Heart left ventricle (tissue), 16 donors: ENCODE measurements at places on chromosomes 5 and 9. TPM values are rescaled to one million over a fixed set of nuclear protein-coding genes. Genes with fewer than 3 reads are reported as not detected.

The SIMC1 gene
- total RNA-seq, result 4.6 TPM

The SMIM32 gene
- total RNA-seq, result not detected

The CNTNAP3B gene
- total RNA-seq, result 9.4 TPM

- DNase-seq, result no peak
These were observed 59.2 kb downstream of the OTULIN start for GRCh38 chr5:14723701-14724132.

DNA sequence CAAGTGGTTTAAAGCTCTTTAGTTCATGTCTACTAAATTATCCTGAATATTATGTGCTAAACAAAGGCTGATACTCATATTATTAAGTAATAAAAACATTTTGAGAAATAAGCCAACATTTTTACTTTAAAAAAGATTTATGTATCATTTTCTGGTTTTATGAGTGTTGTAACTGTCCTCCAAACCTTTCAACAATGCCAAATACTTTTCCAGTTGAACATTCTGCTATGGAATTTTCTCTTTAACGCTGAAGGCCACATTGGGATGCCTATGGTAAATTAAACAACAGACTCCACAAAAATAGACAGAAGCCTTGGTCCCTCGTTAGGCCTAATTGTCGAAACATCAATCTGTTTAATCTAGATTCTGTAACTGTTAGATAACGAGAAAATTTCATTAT, 131.3 kb downstream of the GLIS3 start:
- DNase-seq, result no peak

DNA sequence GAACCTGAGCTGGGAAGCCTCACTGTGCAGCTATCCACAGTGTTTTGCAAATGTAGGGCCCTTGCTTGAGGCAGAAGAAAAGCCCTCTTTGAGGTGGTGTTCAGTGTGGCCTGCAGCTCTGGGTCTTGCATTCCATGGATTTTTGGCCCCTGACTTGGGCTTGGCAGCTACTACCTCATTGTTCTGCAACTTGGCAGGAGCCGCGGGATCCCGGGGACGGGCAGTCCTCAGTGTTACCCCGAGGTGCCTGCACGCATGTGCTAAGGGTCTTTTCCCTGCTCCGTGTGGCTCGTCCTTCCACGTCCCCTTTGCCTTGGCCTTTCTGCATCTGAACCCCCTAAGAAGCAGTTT, 39.8 kb downstream of the NEK6 start:
- DNase-seq, result peak; percentile 87

- DNase-seq, result no peak
These were observed 11.7 kb upstream of the F2R start for GRCh38 chr5:76704131-76704663.

DNA sequence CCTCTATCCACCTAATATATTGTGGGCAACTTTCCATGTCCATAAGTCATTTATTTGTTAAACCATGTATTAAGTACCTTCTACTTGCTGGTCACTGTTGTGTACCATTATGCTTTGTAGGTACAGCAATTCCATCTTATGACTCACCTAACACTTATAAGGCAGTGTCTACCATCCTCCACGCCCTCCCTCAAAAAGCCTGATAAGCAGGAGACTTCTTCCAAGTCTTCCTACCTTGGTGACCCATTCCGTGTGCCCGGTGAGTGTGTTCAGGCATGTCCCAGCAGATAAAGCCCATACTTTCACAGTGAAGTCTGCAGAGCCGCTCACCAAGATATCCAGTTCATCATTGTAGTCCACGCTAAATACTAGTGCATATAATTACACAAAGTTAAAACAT, 17.4 kb downstream of the FBXW2 start:
- no peak for DNase-seq
